Cardiac fibroblast (primary cell): ENCODE measurements at places on chromosomes 5 and 9.

GRCh38 chr5:174527916-174528540 is 196.4 kb upstream of the MSX2 start:
- no peak for DNase-seq

- DNase-seq, result no peak
Measured at GRCh38 chr9:84978661-84979060, 309.1 kb downstream of the NTRK2 start.

GRCh38 chr9:8255850-8256249 is 456.3 kb upstream of the DMAC1 start:
- DNase-seq, result peak; percentile 2

GRCh38 chr5:72996632-72997031 is 40.8 kb downstream of the FCHO2 start:
- no peak for DNase-seq

DNA sequence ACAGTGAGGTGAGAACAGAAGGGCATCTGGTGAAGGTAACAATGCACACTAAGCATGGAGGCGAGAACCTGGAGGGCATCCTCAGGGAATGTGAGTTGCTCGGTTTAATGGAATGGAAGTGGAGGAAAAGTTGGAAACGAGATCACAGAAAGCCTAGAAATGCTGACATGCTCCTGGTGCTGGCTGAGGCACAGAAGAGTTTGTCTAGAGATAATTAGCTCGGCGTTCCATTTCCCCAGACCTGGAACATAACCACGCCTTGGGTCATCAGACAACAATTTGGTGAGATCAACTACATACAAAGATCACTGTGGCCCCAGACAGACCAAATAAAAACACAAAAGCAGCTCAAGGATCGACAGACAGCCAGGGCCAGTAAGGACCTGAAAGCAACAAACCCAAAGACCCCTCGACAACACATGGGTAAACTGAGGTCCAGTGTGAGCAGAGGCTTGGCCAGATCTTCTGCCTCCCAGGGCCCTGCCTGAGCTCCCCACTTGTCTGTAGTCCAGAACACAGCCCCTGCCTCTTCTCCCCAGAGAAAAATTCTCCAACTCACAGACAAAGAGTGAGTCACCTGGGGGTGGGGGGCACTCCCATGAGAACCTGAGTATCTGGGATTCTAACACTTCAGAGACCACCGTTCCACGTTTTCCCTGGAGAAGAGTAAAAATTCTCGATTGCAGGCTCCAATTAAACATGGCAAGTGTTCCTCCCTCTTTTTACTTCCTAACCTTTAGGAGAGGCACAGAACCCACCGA is 52.5 kb downstream of the SHB start:
- DNase-seq, result peak; percentile 79

GRCh38 chr5:119418606-119419100 is 33.6 kb upstream of the HSD17B4 start:
- no peak for DNase-seq

GRCh38 chr5:83048277-83048676 is 28.9 kb downstream of the TMEM167A start:
- no peak for DNase-seq

DNA sequence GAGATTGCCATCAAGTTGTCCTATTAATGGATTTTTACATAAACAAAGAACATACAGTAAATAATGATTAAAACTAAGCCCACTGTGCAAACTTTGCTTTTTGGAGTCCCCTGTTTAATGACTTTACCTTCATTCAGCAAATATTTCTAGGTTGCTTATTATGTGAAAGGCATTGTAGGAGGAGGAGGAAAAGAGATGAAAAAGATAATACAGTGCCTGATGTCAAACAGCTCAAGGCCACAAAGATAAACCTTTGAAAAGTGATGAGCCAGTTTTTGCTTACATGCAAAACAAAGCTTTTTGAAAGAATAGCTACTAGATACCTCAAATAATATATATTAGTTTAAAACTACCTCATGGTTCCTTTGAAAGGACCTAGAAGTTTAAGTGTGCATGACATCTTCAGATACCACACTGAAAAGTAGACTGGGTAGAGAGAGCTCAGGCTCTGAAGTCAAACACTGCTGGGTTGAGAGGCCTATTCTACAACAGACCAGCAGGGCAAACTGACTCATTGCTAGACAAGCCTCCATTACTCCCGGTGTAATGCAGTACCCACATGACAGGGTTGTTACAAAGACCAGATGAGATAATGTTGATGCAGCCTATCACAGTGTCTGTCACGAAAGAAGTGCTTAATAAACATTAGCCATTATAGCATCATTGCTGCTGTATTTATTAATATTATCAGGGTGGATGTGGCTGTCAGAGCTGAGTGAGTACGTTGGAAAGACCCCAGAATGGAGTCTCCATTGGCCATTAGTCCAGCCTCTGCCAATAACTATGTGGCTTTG is 11.8 kb downstream of the DEPDC1B start:
- DNase-seq, result peak; percentile 73

GRCh38 chr9:89038382-89039103 is 47.3 kb downstream of the S1PR3 start:
- peak; percentile 96 for DNase-seq

DNA sequence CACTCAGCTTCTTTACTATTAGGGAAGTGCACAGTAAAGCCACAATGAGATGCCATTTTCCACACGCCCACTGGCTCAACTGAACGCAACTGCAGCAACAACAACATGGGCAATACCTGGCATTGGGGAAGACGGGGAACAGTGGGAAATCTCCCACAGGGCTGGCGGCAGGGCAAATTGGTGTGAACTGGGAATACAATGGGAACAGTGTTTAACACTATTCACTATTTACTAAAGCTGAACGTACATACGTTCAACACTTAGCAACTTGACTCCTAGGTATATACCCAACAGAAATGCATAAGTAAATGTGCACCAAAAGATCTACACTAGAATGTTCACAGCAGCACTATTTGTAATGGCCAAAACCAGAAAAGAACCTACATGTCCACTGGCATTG is 14.1 kb downstream of the ZER1 start:
- no peak for DNase-seq

DNA sequence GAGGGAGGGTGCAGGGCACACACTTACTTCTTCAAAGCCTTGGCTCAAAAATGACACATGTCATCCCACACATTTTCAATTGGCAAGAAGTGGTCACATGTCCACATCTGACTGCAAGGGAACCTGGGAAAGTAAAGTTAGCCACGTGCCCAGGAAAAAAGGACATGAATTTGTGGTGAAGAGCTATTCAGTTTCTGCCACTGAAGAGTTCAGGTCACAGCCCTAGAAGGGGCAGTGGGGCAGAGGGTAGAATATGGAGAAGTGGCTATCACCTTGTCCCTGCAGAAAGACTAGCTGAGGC is 1.9 kb upstream of the RGS14 start:
- DNase-seq, result no peak

DNA sequence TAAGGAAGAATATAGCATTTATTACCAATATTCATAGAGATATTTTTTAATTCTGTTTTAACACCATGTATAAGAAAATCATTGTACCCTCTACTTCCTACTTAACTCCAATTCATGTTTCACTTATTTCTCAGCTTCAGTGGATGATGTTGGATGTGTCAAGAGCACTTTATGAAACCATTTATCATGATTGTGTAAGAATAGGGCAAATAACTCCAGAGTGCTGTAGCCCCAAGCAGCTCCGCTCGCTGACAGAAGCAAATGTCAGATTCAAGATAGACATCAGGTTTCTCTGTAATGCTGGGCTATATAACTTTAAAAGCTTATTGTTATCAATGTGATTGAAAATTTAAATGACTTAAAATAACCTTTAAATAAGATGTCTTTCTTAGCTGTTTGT is 50.4 kb downstream of the MAST4 start:
- peak; percentile 25 for DNase-seq

DNA sequence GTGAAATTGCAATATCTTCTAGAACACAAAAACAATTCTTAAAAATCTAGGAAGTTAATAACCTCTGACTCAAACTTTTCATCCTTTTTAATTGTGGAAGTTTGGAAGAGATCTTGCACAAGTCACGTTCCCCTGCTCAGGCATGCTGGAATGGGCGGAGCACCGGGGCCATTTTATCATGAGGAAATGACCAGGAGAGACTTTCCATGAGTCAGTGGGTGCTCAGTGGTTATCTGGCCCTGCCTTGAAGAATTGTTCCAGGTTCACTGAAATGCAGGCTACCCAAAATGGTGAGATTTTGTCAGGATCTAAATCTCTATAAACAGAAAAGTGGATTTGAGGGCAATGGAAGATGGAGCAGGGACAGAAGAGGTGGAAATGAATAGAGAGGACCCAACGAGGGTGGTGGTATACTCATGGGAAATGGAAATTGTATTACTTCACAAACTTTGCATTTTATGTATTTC is 61.2 kb downstream of the FYB1 start:
- DNase-seq, result peak; percentile 76

GRCh38 chr9:84823421-84824271 is 154.1 kb downstream of the NTRK2 start:
- DNase-seq, result peak; percentile 6
